ENCODE measurements at places on chromosomes 4 and X. TPM values are rescaled to one million over a fixed set of nuclear protein-coding genes. Genes with fewer than 3 reads are reported as not detected.

The PCSK1N gene
- total RNA-seq: 3.9 TPM

The HPGDS gene
- not detected for total RNA-seq

The ASB11 gene
- not detected for total RNA-seq

The UGT2B17 gene
- total RNA-seq: not detected

The SLC6A14 gene
- total RNA-seq: not detected

The MAML3 gene
- total RNA-seq: 4.1 TPM

The MTCP1 gene
- total RNA-seq: 21.4 TPM

The PPEF2 gene
- not detected for total RNA-seq

The CYLC1 gene
- not detected for total RNA-seq

The ENOX2 gene
- 16.8 TPM for total RNA-seq

GRCh38 chr4:140642674-140643437 lies 74.1 kb upstream of the UCP1 start:
- no peak overlapping the region for H3K4me3 ChIP-seq
- H3K27ac ChIP-seq: no peak overlapping the region
- H3K27me3 ChIP-seq: no peaks in the 10 kb centered on the region
- no peaks in the 10 kb centered on the region for H3K4me1 ChIP-seq

GRCh38 chr4:93825551-93826216 lies 2.9 kb upstream of the ATOH1 start:
- peaks cover 11% of the 10 kb centered on the region for H3K27me3 ChIP-seq
- H3K4me1 ChIP-seq: no peaks in the 10 kb centered on the region
- no peak overlapping the region for H3K4me3 ChIP-seq
- no peak overlapping the region for H3K27ac ChIP-seq
- no peak for DNase-seq

DNA sequence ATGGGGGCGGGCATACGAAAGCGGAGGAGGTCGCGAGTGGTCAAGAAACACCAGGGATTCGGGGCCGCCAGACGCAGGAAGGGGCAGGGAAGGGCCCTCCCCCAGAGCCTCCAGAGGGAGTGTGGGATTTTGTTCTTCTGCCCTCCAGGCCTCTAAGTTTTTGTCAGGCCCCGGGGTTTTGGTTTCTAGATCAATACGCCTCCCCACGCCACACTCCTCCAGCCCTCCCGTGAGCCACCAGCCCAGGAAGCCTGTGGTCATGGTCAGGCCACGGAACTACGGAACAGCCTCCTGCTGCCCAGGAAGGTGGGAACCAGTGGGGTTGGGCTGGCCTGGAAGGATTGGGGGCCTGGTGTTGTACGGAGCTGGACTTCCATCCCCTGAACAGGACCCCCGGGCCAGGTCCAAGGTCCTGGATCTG lies 38.4 kb downstream of the CPLX1 start:
- H3K27me3 ChIP-seq: peaks cover 24% of the 10 kb centered on the region
- H3K4me1 ChIP-seq: no peaks in the 10 kb centered on the region
- peak overlapping the region; percentile 43 for H3K4me3 ChIP-seq
- DNase-seq: no peak
- no peak overlapping the region for H3K27ac ChIP-seq

- no peak for DNase-seq
- H3K27me3 ChIP-seq: no peaks in the 10 kb centered on the region
- H3K4me3 ChIP-seq: no peak overlapping the region
- H3K27ac ChIP-seq: no peak overlapping the region
Observed at GRCh38 chr4:95601356-95601755, 52.6 kb upstream of the UNC5C start.

DNA sequence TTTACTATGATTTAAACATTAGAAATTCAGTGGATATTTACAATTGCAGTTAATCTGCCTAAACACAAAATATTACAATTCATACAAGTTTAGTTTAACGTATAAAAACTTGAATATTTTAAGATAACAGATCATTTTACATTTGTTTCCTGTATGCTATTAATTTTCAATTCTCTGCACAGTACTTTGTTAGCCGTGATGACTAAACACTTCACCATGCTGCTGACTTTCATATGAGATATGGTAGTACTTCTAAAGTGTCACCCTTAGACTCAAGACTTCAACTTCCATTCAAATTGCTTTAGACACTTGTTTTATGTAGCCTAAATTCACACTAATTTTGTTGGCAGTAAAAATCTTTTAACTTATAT lies 1646.4 kb upstream of the ADGRL3 start:
- no peaks in the 10 kb centered on the region for H3K4me1 ChIP-seq
- H3K36me3 ChIP-seq: no peaks in the 10 kb centered on the region
- H3K4me3 ChIP-seq: no peak overlapping the region
- no peaks in the 10 kb centered on the region for H3K27me3 ChIP-seq

DNA sequence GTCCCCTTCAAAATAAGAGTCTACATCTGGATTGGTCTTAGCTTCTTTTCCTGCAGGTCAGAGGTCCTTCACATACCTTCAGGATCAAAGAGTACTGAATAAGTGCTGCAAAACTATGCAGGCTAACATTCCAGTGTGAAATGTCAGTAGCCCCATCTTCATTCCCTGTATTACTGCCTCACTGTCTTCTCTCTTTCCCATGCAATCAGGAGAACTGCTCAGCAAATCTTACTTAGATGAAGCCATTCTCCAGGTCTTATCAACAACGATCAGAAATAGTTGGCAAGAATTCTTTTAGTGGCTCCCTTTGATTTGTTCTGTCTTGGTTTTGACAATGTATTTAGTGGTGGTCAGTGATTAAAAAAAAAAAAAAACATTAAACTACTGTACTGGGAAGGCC lies 26.0 kb upstream of the IQCM start:
- no peak overlapping the region for H3K27ac ChIP-seq
- no peaks in the 10 kb centered on the region for H3K36me3 ChIP-seq
- no peaks in the 10 kb centered on the region for H3K27me3 ChIP-seq

- H3K27me3 ChIP-seq: no peaks in the 10 kb centered on the region
- no peaks in the 10 kb centered on the region for H3K36me3 ChIP-seq
- H3K27ac ChIP-seq: no peak overlapping the region
- no peak overlapping the region for H3K4me3 ChIP-seq
Observed at GRCh38 chr4:104188301-104188700, 306.4 kb downstream of the CXXC4 start.

DNA sequence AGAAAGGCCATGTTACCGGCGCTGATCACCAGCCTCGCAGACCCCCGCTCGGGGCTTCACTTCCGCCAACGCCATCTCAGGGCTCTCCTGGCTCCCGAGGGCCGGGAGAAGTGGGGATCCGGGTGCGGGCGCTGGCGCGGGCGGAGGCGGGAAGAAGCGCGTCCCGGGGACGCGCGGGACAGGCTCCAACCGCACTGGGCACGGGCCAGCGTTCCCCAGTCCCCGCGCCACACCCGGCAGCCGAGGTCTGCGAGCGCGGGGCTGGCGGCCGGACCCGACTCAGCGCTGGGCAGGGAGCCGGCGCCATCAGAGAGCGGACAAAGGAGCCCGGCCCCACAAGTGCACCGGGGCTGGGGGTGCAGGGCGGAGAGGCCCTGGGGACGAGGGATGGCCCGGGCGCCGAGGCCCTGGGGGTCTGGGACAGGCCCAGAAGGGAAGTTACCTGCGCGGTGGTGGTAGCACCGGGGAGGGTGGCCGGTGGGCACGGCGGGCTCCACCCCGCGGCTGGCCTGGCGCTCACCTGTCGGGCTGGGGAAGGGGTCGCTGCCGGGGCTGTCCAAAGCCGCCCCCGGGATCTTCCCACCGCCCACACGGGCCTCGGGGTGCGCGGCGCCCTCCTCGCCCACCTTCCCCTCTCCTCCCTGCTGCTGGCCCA lies 449 bp downstream of the CTPS2 start:
- H3K27ac ChIP-seq: no peak overlapping the region
- peaks cover 29% of the 10 kb centered on the region for H3K36me3 ChIP-seq
- H3K4me1 ChIP-seq: no peaks in the 10 kb centered on the region
- H3K4me3 ChIP-seq: peak overlapping the region; percentile 81

DNA sequence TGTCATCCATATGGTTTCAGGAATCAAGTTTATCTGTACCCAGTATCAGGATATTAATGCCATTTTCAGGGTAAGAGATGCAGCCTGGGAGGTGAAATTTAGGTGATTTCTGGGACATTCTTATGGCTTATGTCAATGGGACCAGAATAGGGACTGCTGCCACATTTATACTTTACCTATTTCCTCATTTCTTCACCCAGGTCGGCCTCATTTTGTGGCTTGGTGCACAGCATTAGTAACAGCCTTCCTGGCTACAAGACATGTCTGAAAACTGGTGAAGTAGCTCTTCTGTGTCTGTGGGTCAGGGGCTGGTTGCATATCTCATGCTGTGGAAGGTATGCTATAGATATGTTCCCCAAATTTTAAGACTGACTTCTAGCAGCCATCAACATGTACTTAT lies 284.8 kb downstream of the AFF2 start:
- no peak overlapping the region for H3K27ac ChIP-seq
- H3K36me3 ChIP-seq: peaks cover 2% of the 10 kb centered on the region
- no peak overlapping the region for H3K4me3 ChIP-seq
- no peaks in the 10 kb centered on the region for H3K27me3 ChIP-seq
- DNase-seq: no peak
- no peaks in the 10 kb centered on the region for H3K4me1 ChIP-seq

GRCh38 chrX:10090319-10090718 lies 66.5 kb upstream of the CLCN4 start:
- H3K27me3 ChIP-seq: no peaks in the 10 kb centered on the region
- no peaks in the 10 kb centered on the region for H3K4me1 ChIP-seq
- H3K4me3 ChIP-seq: no peak overlapping the region
- DNase-seq: no peak
- H3K36me3 ChIP-seq: peaks cover 30% of the 10 kb centered on the region

DNA sequence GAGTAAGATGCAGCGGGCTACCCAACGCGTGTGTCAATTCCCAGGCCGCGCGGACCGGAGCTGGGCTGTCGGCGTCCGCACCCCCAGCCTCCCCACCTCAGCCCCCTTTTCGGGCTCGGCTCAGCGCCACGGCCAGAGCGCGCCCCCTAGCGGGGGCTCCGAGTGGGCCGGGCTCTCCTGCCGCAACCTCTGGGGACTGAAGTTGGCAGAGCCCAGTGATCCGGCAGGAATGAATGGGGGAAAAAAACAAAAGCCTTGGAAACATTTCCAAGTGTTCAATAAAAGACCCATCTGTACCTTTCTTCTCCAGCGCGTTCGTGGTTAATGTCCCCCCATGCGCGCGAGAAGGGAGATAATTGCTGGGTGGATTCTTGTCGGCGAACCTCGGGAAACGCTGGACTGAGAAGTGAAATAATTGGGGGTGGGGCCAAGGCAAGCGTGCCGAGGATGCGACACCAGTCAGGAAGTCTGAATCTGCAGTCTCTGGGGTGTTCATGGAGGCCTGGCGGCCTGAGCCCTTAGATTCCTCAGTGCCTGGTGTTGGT lies 5.2 kb upstream of the ARX start:
- H3K36me3 ChIP-seq: no peaks in the 10 kb centered on the region
- no peak overlapping the region for H3K27ac ChIP-seq
- DNase-seq: peak; percentile 83
- H3K27me3 ChIP-seq: peaks cover 66% of the 10 kb centered on the region
- H3K4me3 ChIP-seq: peak overlapping the region; percentile 58

- H3K36me3 ChIP-seq: peaks cover 1% of the 10 kb centered on the region
- H3K4me1 ChIP-seq: no peaks in the 10 kb centered on the region
- H3K4me3 ChIP-seq: no peak overlapping the region
Observed at GRCh38 chr4:1801286-1801958, 8.3 kb downstream of the FGFR3 start.

GRCh38 chr4:88514557-88515511 lies 8.7 kb downstream of the PYURF start:
- H3K4me1 ChIP-seq: no peaks in the 10 kb centered on the region
- H3K27me3 ChIP-seq: no peaks in the 10 kb centered on the region
- DNase-seq: no peak
- no peak overlapping the region for H3K4me3 ChIP-seq
- H3K27ac ChIP-seq: no peak overlapping the region

GRCh38 chr4:128832243-128832625 lies 22.7 kb downstream of the JADE1 start:
- H3K4me1 ChIP-seq: peaks cover 21% of the 10 kb centered on the region
- H3K27ac ChIP-seq: peak overlapping the region; percentile 1

DNA sequence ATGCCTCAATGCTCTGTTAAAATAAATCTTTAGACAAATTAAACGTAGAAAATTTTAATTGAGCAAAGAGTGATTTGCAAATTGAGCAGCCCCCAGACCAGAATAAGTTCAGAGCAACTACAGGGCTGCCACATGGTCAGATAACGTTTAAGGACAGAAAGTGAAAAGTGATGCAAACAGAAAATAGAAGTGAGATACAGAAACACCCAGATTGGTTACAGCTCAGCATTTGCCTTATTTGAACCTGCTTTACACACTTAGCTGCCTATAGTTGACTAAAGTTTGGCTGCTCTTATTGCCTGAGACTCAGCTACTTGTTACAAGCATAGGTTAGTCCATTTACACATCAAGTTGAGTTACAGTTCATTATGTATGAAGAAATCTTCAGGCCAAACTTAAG lies 1800.8 kb upstream of the PCDH10 start:
- H3K4me3 ChIP-seq: no peak overlapping the region
- peaks cover 22% of the 10 kb centered on the region for H3K36me3 ChIP-seq
- no peak overlapping the region for H3K27ac ChIP-seq
- DNase-seq: no peak
- peaks cover 3% of the 10 kb centered on the region for H3K4me1 ChIP-seq

GRCh38 chr4:184641451-184641850 lies 7.8 kb downstream of the CASP3 start:
- no peak for DNase-seq
- H3K4me1 ChIP-seq: peaks cover 6% of the 10 kb centered on the region
- H3K27ac ChIP-seq: no peak overlapping the region
- peaks cover 46% of the 10 kb centered on the region for H3K36me3 ChIP-seq
- H3K4me3 ChIP-seq: no peak overlapping the region

Data from H9 (cell line).